CD14-positive monocyte (primary cell): ENCODE measurements at places on chromosomes 4 and X.

DNA sequence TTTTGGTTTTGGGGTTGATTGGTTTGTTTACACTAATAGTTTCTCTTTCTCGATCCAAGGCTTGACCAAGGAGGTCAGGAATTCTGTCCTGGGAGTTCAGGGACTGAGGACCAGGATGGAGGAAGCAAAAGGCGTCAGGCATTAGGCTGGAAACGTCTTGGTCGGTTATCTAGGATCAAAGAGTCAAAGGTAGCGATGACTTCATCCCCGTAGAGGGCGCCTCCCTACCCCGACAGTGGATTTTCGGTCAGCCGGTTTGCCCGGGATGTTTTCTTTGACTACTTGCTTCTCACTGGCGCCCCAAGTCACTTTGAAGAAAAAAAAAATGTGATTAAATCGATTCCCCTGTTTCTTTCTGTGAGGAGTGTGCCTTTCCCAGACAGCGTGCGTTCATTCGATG is 980 bp upstream of the FHDC1 start:
- no peak for DNase-seq
- H3K27me3 ChIP-seq, result peaks cover 56% of the 10 kb centered on the region
- H3K36me3 ChIP-seq, result no peaks in the 10 kb centered on the region
- no peak overlapping the region for H3K27ac ChIP-seq

DNA sequence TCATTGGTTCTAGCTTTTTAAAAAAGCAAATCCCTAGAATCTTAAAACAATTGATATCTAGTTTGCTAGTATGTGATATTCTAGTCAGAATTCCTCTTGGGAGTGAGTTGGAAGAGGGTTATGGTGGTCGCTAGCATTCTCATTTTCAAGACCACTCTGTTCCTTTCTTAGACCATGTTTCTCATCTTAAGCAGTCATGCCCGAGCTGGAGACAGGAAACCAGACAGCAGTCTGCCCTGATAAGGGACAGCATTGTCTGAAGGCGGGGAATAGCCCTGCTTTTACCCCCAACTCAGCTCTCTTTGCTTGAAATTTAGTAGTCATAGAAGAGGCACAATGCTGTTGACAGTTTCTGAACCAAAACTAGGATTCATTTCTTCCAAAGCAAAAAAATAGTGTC is 5.2 kb downstream of the KLF3 start:
- peaks cover 90% of the 10 kb centered on the region for H3K4me1 ChIP-seq
- no peak overlapping the region for H3K4me3 ChIP-seq
- H3K36me3 ChIP-seq, result no peaks in the 10 kb centered on the region
- peak overlapping the region; percentile 47 for H3K27ac ChIP-seq

DNA sequence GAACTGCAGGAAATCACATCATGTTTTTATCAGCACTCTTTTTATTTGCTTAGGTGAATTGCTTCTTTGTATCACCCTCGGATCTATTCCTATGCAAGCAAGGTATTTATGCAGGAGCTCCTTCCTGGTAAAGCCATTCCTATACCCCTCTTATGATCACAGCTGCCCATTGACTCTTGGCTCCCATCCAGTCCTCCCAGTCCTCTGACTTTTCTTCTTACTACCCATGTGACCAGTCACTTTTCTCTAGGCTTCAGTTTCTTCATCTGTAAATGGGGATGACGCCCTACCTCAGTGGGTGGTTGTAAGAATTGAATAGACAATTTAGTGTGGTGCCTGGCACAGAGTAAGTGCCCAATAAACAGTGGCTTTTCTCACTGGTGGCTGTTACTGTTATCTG is 144.9 kb downstream of the FHIP1A start:
- H3K4me1 ChIP-seq, result no peaks in the 10 kb centered on the region
- no peaks in the 10 kb centered on the region for H3K36me3 ChIP-seq
- no peak for DNase-seq
- no peaks in the 10 kb centered on the region for H3K27me3 ChIP-seq
- no peak overlapping the region for H3K4me3 ChIP-seq

DNA sequence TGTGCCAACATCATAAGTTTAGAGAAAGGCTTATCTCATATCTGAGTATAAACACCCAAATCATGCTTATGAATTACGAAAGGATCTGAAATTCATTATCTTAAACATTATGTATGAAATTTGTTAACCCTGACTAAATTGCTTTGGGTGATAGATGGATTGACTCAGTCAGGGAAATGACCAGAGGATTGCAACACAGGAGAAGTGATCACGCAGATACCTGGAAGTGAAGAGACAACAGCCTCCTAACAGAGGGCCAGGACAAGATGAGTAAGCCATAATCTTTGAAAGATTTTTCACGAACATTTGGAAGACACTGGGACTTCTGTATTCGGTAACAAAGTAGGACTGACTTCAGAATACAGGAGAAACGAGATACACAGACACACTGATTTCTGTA is 363.4 kb downstream of the DMD start:
- no peak overlapping the region for H3K4me3 ChIP-seq
- H3K4me1 ChIP-seq, result no peaks in the 10 kb centered on the region
- no peaks in the 10 kb centered on the region for H3K27me3 ChIP-seq
- H3K36me3 ChIP-seq, result no peaks in the 10 kb centered on the region

- no peaks in the 10 kb centered on the region for H3K4me1 ChIP-seq
- H3K4me3 ChIP-seq, result no peak overlapping the region
- DNase-seq, result no peak
- no peak overlapping the region for H3K27ac ChIP-seq
These were observed 397.5 kb upstream of the PPP1R2C start for GRCh38 chrX:43175434-43175833.

DNA sequence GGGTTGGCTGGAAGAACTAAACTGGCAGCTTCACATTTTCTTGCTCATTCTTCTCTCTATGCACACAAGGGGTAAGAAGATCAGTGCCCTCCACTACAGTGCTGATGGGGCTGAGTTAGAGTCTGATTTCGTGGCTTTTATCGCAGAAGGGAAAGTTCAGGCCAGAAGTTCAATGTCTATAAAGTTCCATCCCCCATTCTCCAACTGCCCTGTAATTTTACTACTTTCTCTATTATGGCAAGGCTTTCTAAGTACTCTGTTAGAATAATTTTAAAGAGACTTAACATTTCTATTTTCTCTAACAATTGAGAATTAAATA is 293.9 kb downstream of the BMPR1B start:
- H3K36me3 ChIP-seq, result no peaks in the 10 kb centered on the region
- H3K4me1 ChIP-seq, result no peaks in the 10 kb centered on the region
- H3K4me3 ChIP-seq, result no peak overlapping the region
- no peak overlapping the region for H3K27ac ChIP-seq

DNA sequence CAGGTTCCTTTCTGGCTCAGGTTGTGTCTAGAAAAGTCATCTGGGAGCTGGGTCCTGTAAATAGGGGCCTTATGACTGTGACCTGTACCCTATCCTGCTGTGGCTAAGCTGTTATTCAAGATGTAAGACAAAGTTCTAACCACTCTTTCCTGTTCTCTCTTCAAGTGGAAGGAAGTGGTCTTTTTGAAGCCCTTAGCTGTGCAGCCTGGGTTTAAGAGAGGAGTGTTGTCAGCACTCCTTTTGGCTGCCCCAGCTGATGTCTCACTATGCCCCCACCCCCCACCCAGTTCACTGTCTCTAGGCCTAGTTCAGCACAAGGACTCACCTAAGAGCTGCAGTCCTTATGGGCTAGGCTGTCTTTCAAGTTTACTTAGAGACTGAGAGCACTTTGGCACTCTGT is 1069.5 kb downstream of the FAM133A start:
- H3K27me3 ChIP-seq, result no peaks in the 10 kb centered on the region
- DNase-seq, result no peak
- H3K36me3 ChIP-seq, result no peaks in the 10 kb centered on the region
- no peak overlapping the region for H3K27ac ChIP-seq
- H3K4me3 ChIP-seq, result no peak overlapping the region
- no peaks in the 10 kb centered on the region for H3K4me1 ChIP-seq

DNA sequence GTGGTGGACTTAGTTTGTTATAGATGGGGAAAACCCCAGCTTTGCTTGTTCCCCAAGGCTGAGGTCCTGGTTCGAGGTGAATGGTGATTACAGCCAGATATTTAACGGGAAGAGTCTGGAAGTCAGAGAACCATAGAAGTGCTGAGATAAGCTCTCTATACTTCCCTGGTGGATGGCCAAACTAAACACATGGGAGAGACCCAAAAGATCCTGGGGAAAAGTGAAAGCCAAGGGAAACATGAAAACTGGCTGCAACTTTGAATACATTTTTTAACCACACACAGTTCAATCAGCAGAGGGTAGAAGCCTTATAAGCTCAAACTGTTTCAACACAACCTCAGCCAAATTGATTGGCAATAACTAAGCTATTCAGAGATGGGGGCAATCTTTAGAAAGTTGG is 29.3 kb upstream of the SRPX start:
- H3K4me3 ChIP-seq, result no peak overlapping the region
- no peaks in the 10 kb centered on the region for H3K36me3 ChIP-seq
- no peak for DNase-seq
- no peak overlapping the region for H3K27ac ChIP-seq

- H3K4me3 ChIP-seq, result no peak overlapping the region
- H3K27ac ChIP-seq, result no peak overlapping the region
- no peaks in the 10 kb centered on the region for H3K27me3 ChIP-seq
- no peak for DNase-seq
These were observed 115.6 kb downstream of the FHIP1A start for GRCh38 chr4:151524610-151525009.

GRCh38 chrX:107710617-107711391 is 64.8 kb downstream of the TSC22D3 start:
- peak overlapping the region; percentile 8 for H3K4me3 ChIP-seq
- H3K27me3 ChIP-seq, result no peaks in the 10 kb centered on the region
- H3K36me3 ChIP-seq, result peaks cover 28% of the 10 kb centered on the region
- DNase-seq, result peak; percentile 91
- H3K4me1 ChIP-seq, result peaks cover 58% of the 10 kb centered on the region
- H3K27ac ChIP-seq, result peak overlapping the region; percentile 91

DNA sequence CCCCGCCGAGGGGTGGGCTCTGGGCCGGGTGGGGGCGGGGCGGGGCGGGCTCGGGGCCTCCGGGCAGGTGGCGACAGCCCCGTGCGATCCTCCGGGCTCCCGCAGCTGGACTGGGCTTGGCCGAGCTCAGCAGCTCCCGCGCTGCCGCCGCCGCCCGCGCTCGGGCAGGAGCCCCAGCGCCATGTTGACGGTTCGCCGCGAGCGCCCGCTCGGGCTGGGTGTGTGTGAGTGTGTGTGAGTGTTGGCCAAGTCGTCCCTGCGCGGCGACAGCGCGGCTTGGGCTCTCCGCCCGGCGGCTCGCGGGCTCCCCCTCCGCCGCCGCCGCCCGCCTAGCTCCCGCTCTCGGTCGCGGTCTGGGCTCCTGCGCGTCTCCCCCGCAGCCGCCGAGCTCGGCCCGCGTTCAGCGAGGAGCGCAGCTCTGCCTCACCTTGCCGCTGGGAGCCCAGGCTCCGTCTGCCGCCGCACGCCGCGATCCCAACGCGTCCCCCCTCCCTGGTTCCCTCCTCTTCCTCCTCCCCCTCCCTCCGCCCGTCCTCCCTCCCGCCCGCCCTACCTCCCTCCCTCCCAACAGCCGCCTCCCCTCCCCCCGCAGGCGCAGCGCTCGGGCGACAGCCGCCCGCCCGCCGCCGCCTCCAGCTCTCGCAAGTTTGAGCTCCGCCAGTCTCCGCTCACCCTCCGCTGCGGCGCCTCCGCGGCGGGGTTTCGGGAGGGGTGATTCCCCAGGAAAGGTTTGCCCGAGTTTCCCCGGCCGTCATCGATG is at the start of gene BCOR:
Gene BCOR, minus strand, starts transcription at position 455 of the 760 bp plus-strand sequence. CDS start 20,029 bp downstream, outside the sequence.
- peak within 1 kb of the TSS; percentile 63 for H3K4me3 ChIP-seq
- peak; percentile 57 for DNase-seq
- H3K27me3 ChIP-seq, result peaks cover 17% of the 10 kb centered on the region
- peak within 1 kb of the TSS; percentile 65 for H3K27ac ChIP-seq
- no peaks in the 10 kb centered on the region for H3K36me3 ChIP-seq

GRCh38 chr4:29588617-29589016 is 1131.6 kb upstream of the PCDH7 start:
- H3K4me3 ChIP-seq, result no peak overlapping the region
- no peaks in the 10 kb centered on the region for H3K36me3 ChIP-seq
- H3K27ac ChIP-seq, result no peak overlapping the region

- H3K27ac ChIP-seq, result no peak overlapping the region
- H3K27me3 ChIP-seq, result no peaks in the 10 kb centered on the region
- no peaks in the 10 kb centered on the region for H3K36me3 ChIP-seq
- no peak for DNase-seq
These were observed 62.5 kb downstream of the PGRMC2 start for GRCh38 chr4:128225148-128225547.

GRCh38 chr4:1813915-1814314 is 20.8 kb downstream of the FGFR3 start:
- no peak for DNase-seq
- peaks cover 66% of the 10 kb centered on the region for H3K36me3 ChIP-seq
- no peaks in the 10 kb centered on the region for H3K4me1 ChIP-seq
- H3K27ac ChIP-seq, result no peak overlapping the region

DNA sequence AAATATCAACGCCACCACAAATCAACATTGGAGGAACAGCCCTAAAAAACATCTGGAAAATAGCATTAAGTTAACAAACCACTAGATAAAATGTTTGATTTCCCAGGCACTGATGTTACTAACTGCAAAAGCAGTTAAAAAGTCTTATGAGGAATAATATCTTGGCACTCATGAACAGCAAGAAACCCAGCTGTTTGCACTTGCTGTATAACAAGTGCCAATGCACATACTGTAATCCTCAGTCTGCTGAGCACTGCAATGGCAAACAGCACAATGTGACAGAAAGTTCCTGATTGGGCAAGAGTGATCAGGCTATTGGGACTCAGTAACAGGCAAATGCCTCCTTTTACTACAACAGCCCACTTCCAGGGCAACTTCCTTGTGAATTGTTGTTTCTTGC is 20.8 kb upstream of the SEC24B start:
- H3K4me1 ChIP-seq, result no peaks in the 10 kb centered on the region
- no peak overlapping the region for H3K27ac ChIP-seq
- H3K36me3 ChIP-seq, result no peaks in the 10 kb centered on the region
- H3K4me3 ChIP-seq, result no peak overlapping the region

- H3K4me1 ChIP-seq, result no peaks in the 10 kb centered on the region
- no peak for DNase-seq
- no peaks in the 10 kb centered on the region for H3K36me3 ChIP-seq
- H3K4me3 ChIP-seq, result no peak overlapping the region
- H3K27ac ChIP-seq, result no peak overlapping the region
These were observed 20.7 kb upstream of the ZNF185 start for GRCh38 chrX:152876931-152877840.
